Activated CD4-positive, alpha-beta T cell treated with anti-CD3 and anti-CD28 coated beads, Interleukin-2, Interleukin-6, amounts not matched to agents 100 ng/mL and 50 ng/mL, durations not matched to agents 16 hours and 8 hours (primary cell): ENCODE measurements at places on chromosomes 12 and 14.

DNA sequence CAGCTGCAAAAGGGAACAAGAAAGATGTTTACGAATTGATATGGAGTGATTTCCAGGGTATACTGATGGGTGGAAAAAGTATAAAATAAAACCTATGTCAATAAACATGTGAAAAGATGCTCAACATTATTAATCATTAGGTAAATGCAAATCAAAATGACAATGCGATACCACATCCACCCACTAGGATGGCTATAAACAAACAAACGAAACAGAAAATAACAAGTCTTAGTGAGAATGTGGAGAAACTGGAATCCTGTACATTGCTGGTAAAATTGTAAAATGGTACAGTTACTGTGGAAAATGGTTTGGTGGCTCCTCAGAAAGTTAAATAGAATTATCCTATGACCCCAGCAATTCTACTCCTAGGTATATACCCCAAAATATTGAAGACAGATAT lies 9.5 kb upstream of the BEST3 start:
- no peak for DNase-seq

DNA sequence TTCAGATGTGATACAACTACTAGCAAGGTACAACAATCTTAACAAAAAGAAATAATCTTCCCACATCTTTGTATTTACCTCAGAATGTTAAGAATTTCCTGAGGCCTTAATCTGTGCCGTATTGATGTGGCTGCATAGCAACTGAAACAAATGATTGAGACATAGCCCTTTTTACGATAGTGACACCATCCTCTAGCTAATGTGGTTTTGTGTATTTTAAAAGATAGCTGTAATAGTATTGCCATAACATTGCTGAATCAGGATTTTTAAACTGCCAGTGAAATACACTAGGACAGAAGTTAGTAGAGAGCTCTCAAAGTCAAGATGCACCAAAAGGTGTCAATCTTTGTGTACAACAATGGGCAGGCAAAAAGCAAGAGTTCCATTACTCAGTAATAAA lies 11.9 kb downstream of the NPAS3 start:
- no peak for DNase-seq

DNA sequence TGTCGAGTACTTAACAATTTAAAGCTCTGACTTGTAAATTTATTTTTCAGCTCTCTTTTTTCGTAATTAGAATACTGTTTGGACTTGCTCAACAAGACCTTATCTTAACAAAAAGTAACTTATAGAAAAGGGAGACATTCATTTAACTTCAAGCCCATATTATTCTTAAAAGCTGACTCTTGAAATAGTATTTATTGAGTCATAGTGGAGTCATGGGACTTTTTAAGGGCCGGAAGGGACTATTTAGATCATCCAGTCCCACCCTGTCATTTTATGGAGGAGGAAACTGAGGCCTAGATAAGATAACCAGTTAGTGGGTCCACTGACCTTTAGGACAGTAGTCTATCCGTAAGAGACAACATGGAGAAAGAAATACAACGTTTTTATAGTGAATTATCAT lies 1.5 kb downstream of the RAP1B start:
- peak; percentile 46 for DNase-seq

DNA sequence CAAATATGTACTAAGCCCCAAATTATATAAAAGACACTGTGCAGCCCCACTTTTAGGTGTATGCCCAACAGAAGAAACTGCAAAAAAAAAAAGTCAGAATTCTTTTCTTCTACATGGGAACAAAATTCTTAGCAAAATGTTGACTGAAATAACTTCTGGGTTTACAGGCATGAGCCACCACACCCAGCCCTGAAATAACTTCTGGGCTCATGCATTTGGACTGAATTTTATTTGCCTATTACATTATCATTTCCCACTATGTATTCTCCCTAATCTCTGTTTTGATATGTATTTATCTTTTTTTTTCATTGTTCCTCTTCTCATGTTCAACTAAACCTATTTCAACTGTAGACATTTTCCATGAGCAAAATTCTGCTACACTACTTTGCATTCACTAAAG lies 169.2 kb downstream of the GRIN2B start:
- DNase-seq, result no peak

DNA sequence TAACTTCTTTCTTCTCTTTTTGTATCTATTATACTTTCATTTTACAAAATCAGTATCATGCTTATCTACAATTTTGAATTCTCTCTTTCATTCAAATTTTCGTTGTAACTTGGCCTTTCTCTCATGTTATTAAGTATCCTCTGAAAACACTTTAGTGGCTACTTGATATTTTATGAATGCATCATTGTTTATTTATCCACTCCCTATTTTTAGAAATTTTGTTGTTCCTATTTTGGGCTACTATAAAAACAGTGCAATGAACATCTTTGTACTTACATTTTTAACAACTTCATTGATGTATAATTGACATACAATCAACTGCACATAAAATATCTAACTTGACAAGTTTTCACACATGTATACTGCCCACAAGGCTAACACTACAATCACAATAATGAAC lies 44.0 kb upstream of the AMIGO2 start:
- no peak for DNase-seq

DNA sequence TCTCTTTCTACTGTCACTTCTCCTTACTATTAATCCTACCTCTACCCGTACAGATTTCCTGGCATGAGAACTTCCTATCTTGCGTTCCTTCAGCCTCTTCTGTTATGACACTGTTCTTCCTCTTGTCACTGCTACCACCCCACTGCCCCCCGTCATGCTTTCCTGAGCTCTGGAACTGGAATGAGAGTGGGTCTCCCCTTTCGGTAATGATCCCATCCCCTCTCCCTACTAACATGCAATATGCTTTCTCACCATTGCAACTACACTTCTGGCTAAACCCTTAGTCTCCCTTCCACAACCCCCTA lies 4.9 kb upstream of the AP1G2 start:
- no peak for DNase-seq

GRCh38 chr12:116474331-116474730 lies 84.8 kb upstream of the MAP1LC3B2 start:
- no peak for DNase-seq

DNA sequence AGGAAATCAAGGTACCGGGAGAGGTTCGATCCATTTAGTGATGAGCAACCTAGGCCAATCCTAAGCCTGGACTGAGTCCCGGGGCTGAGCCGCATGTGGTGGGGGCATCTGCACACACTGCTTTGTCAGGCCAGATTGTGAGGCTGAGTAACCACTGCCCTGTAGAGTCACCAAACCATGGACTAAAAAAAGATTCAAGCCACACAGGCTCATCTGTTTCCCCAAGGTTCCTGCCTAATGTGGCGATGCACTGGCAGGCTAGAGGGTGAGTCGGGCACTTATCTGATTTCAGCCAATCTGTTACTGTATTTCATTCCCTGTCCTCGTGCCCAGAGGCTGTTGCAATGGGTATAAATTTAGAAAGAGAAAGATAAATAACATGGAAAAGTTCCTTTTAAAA lies 140.8 kb downstream of the TTC7B start:
- DNase-seq, result no peak

DNA sequence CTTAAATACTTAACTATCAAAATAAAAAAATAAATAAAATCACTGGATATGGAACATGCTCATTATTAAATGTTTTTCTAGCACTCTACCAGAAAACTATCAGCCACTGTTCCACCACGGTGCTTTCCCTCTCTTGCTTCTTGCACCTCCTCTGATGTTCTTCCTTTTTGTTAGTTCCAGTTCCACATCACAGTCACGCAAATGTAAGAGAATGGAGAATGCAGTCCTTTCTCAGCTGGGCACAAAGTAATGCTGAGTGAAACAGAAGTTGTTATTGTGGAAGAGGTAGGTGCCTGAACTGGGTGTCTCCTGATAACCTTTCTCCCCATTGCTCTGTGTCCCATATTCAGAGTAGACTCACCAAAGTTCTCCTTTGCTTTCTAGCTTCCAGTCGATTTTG lies 1116.9 kb upstream of the TMEM132C start:
- DNase-seq, result no peak

DNA sequence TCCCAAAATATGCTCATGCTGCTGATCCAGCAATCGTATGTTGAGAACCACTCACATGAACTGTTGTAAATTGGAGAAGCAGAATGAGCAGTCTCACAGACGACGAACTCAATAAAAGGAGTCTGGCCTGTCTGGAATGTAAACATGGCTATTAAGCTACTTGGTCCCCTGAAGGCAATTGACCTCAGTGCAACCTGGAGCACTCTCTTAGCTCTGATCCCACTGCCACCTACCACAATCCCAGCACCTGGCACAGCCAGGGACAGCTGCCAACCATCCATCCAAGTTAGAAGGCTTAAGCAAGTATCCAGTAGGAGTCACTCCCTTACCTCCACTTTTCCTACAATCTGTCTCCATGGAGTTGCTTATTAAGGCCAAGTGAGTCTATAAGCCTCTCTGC lies 406.9 kb upstream of the CLEC14A start:
- DNase-seq, result no peak

DNA sequence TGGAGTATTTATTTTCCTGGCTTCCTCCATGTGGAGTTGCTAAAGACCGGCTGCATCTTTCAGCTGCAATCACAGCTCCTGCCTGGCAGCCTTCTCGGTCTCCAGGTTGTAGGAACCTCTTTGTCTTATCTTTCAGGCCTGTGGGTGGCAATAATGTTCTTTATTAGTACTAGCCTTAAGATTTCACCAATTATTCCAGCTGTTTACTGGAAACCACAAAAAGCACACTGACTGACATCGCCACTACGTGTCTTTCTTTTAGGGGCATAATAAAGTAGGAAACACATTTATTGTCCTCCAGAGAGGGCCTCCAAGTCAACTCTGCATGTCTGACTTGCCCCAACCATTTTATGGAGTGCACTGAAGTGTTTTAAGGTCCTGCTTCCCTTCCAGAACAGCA lies 1116.5 kb upstream of the TMEM132C start:
- no peak for DNase-seq

- DNase-seq, result no peak
Observed at GRCh38 chr12:113162102-113163029, 12.8 kb downstream of the CFAP73 start.

GRCh38 chr12:12115514-12115913 lies 44.8 kb downstream of the BCL2L14 start:
- no peak for DNase-seq
